Fibroblast of lung (primary cell): ENCODE measurements at places on chromosomes 6 and 20. TPM values are rescaled to one million over a fixed set of nuclear protein-coding genes. Genes with fewer than 3 reads are reported as not detected.

RIPPLY2 gene
- not detected in 2 replicates for polyA plus RNA-seq

ADTRP gene
- 0.23 and 1.1 TPM in 2 replicates for polyA plus RNA-seq

GLP1R gene
- polyA plus RNA-seq: not detected in 2 replicates

SULF2 gene
- 0.26 and 0.32 TPM in 2 replicates for polyA plus RNA-seq

DNA sequence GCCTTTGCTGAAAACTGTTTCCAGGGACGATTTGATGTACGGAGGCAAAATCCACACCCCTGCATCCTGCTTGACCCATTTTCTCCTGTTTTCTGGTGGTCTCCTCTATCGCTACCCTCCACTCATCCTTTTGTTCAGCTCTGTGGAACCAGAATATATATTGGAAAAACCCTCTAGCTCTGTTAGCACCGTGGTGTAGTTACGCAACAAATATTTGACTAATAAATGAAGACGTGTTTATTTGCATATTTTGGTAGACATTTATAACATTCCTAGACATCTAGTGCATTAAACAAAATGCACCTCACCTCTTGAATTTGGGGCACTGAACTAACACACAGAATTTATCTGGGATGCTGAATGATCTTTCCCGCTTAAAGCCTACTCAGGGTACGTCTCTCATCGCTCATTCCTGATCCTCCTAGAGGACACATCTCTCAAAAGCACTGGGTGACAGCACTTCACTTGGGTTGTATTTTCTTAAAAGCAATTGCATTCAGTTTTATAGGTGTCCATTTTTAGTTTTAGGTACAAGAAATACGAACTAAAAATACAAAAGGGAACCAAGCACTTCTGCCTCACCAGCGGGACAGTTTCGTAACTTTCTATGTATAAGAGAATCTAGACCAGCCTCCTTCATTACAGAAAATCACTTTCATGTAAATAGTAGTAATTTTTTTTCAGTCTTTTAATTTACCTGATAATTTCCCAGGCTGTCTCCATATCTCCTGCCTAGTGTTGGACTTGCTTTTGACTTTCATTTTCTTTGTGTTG is 59.2 kb downstream of the SNRNP48 start:
- no peaks in the 10 kb centered on the region for H3K27me3 ChIP-seq
- H3K36me3 ChIP-seq: no peaks in the 10 kb centered on the region
- no peak overlapping the region for H3K27ac ChIP-seq
- no peaks in the 10 kb centered on the region for H3K4me1 ChIP-seq
- no peak for DNase-seq

DNA sequence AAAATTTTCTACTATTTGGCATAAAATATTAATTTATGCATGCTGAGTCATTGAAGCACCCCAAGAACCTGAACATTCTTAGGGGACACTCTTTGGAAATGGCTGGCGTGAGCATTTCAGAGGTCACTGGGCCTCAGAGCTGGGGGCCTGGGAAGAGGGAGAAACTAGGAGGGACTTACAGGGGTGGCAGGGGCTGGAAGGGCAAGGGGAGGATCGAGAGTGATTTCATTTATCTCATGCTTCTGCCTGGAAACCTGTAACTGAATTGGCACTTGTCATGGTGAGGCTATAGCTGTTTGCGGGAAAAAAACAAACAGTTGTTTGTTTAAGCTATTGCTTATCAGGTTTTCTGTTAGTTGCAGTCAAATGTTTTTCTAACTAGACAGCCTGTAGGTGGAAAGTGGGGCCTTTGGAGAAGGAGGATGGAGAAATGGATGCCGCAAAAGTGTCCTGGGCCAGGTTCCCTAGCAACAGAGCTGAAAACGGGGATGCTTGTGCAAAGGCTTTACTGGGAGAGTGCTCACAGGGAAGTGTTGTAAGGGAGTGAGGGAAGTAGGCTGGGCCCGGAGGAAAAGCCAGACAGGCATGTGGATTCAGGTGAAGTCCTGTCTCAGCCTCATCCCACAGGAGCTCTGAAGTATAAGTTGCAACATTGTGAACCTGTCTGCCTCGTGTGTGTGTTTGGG is 36.4 kb upstream of the KAT14 start:
- H3K4me1 ChIP-seq: no peaks in the 10 kb centered on the region
- H3K36me3 ChIP-seq: no peaks in the 10 kb centered on the region
- H3K4me3 ChIP-seq: no peak overlapping the region
- no peaks in the 10 kb centered on the region for H3K27me3 ChIP-seq

GRCh38 chr6:164419099-164419498 is 890.3 kb downstream of the C6orf118 start:
- H3K4me1 ChIP-seq: no peaks in the 10 kb centered on the region
- H3K27me3 ChIP-seq: no peaks in the 10 kb centered on the region
- no peak overlapping the region for H3K27ac ChIP-seq
- H3K4me3 ChIP-seq: no peak overlapping the region
- no peak for DNase-seq

DNA sequence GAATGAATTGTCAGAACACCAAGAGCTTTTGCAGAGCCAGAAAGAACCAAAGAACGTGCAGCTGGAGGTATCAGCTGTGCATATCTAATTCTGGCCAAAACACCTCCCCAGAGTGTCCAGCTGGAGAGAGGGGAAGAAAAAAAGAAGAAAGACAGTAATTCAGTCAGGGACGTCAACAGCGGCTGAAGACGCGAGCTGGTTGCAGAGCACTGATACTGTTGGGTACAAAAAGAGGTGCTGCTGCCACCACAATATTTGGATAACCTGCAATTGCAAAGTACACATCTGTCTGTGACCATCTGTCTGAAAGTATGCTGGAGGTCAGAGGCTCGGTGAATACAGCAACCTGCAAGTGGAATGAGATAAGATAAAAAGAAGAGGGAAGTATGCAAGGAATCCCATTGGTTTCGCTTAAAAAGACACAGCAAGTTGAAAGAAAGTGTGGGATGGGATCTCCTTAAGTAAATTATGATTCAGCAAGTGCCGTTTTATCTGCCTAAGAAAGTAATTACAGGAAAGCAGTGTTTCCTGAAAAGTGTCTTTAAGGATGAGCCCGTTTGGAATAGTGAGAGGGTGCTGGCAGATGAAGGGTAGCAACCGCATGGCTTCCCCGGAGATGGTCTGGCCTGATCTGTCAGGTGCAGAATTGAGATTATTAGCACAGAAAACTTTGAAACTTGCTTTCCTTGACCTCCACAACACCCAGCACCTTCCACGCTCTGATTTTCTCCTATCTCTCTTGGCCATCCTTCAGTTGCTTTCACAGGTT is 189.9 kb upstream of the PRDM1 start:
- H3K36me3 ChIP-seq: no peaks in the 10 kb centered on the region
- no peak overlapping the region for H3K4me3 ChIP-seq
- H3K4me1 ChIP-seq: peaks cover 5% of the 10 kb centered on the region

- no peak overlapping the region for H3K27ac ChIP-seq
- no peaks in the 10 kb centered on the region for H3K36me3 ChIP-seq
Observed at GRCh38 chr6:16690608-16691142, 70.6 kb downstream of the ATXN1 start.

GRCh38 chr6:140773276-140773675 is 1359.4 kb upstream of the GJE1 start:
- no peak overlapping the region for H3K27ac ChIP-seq
- no peak overlapping the region for H3K4me3 ChIP-seq
- H3K27me3 ChIP-seq: no peaks in the 10 kb centered on the region
- H3K36me3 ChIP-seq: no peaks in the 10 kb centered on the region

DNA sequence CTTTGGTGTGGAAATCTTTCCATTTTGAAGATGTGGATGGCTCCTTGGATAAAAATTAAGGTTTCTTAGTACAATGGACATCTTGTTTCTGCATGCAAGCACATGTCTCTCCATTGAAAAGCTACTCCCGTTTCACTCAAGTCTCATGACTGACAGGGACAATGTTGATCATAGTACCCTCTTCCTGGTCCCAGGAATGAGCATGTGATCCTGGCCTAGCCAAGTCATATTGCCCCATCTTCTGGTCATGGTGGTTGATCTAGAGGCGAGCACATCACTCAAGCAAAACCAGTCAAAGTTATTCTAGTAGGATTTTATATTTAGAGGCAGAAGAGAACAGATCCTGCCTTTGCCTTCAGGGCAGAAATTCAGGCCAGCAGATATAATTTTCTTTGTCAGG is 12.2 kb upstream of the CBLN4 start:
- H3K4me1 ChIP-seq: no peaks in the 10 kb centered on the region
- H3K4me3 ChIP-seq: no peak overlapping the region
- H3K27me3 ChIP-seq: no peaks in the 10 kb centered on the region
- no peak overlapping the region for H3K27ac ChIP-seq
- DNase-seq: no peak

DNA sequence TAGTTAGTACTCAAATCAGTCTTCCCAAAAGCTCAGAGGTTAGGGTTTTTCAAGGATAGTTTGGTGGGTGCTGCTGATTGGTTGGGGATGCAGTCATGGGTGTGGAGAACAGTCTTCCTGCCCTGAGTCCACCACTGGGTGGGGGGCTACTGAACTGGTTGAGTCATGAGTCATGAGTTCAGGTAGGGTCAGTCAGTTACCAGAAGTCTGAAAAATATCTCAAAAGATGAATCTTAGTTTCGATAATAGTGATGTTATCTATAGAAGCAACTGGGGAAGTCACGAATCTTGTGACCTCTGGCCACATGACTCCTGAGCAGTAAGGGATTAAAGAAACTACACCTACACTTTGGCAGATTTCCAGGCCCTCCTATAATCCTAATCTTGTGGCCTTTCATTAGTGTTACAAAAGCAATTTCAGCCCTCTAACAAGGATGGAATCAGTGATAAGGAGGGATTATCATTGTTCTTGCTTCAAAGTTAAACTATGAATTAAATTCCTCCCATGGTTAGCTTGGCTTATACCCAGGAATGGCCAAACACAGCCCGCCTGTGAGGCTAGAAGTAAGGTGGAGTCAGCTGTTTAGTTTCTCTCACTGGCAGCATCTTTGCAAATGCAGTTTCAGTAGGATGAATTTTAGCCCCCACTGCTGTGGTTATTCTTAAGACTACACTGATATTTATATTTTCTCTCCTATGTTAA is 33.3 kb upstream of the NKAIN2 start:
- H3K27me3 ChIP-seq: no peaks in the 10 kb centered on the region
- no peak overlapping the region for H3K4me3 ChIP-seq
- DNase-seq: peak; percentile 27
- H3K36me3 ChIP-seq: no peaks in the 10 kb centered on the region

GRCh38 chr20:43914311-43915210 is at the start of gene TOX2:
TSS of gene TOX2 (plus strand) at chr20:43914852. CDS start at chr20:43914892, 40 bp downstream.
- peak within 1 kb of the TSS; percentile 87 for H3K4me3 ChIP-seq
- no peaks in the 10 kb centered on the region for H3K36me3 ChIP-seq

- H3K4me1 ChIP-seq: no peaks in the 10 kb centered on the region
- no peak for DNase-seq
- no peaks in the 10 kb centered on the region for H3K36me3 ChIP-seq
- H3K27me3 ChIP-seq: peaks cover 2% of the 10 kb centered on the region
Observed at GRCh38 chr6:21501815-21502214, 91.7 kb upstream of the SOX4 start.

DNA sequence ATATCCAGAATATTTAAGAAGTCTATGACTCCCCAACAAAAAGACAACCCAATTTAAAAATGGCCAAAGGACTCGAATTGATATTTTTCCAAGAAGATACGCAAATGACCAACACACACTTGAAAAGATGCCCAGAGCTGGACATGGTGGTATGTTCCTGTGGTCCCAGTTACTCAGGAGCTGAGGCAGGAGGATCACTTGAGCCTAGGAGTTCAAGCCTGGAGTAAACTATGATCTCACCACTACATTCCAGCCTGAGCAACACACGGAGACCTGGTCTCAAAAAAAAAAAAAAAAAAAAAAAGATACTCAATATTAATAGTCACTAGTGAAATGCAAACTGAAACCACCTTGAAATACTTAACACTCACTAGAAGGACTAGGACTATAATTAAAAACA is 12.2 kb upstream of the ARMC2 start:
- H3K27me3 ChIP-seq: no peaks in the 10 kb centered on the region
- no peaks in the 10 kb centered on the region for H3K4me1 ChIP-seq
- H3K36me3 ChIP-seq: no peaks in the 10 kb centered on the region
- H3K27ac ChIP-seq: no peak overlapping the region
- H3K4me3 ChIP-seq: no peak overlapping the region

GRCh38 chr6:152221806-152222628 is 414.5 kb downstream of the ESR1 start:
- H3K27me3 ChIP-seq: no peaks in the 10 kb centered on the region
- DNase-seq: peak; percentile 5

DNA sequence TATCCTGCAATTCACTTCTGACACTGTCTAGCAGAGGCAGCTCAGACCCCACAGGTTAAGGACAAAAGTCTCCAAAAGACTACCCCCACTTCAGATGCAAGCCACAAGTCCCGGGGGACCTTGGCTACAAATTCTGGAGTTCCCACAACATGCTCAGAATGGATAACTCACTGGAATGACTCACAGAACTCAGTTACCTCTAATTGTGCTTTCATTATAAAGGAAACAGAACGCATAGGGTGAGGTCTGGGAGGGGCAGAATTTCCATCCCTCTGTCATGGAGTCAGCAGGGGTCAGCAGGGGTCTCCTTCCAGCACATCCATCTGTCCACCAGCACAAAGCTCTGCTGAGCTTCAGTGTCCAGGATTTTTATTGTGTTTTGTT is 184.2 kb downstream of the CDH4 start:
- H3K4me3 ChIP-seq: no peak overlapping the region
- no peaks in the 10 kb centered on the region for H3K36me3 ChIP-seq
- H3K27ac ChIP-seq: peak overlapping the region; percentile 9

DNA sequence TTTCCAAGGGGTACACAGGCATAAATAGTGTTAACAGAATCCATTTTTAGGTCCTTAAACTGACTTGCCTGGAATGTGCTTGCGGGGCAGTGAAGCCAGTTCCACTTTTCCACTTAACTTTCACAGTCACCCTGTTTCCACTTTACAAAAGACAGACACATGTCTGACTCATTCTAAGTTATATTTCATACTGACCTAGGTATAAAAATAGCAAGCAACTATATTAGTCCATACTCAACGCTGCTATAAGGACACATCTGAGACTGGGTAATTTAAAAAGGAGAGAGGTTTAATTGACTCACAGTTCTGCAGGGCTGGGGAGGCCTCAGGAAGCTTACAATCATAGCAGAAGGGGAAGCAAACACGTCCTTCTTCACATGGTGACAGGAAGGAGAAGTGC is 88.2 kb downstream of the MTFR2 start:
- DNase-seq: no peak
- no peaks in the 10 kb centered on the region for H3K36me3 ChIP-seq
- H3K27ac ChIP-seq: no peak overlapping the region
- H3K4me1 ChIP-seq: no peaks in the 10 kb centered on the region
- no peak overlapping the region for H3K4me3 ChIP-seq

- no peaks in the 10 kb centered on the region for H3K36me3 ChIP-seq
- H3K4me3 ChIP-seq: no peak overlapping the region
- no peak overlapping the region for H3K27ac ChIP-seq
- H3K27me3 ChIP-seq: no peaks in the 10 kb centered on the region
Observed at GRCh38 chr6:43927532-43928210, 157.7 kb downstream of the VEGFA start.

DNA sequence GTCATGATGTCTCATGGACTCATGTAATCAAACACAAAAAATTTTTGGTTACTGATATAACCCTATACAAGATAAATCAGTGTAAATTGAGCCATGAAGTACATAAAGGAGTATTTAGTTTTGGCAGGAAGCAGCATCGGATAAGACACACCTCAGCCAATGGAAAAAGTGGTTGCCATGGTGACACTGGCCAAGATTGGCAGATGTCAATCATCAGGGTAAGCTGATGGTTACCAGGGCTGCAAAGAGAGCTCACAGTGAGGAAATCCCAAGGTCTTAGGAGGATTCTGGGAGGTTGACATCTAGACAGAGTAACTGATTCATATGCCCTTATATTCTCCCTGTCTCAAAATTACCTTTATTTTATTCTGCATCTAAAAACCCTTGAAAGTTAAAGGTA is 203.8 kb upstream of the PCSK2 start:
- no peak for DNase-seq
- H3K27me3 ChIP-seq: no peaks in the 10 kb centered on the region
- no peaks in the 10 kb centered on the region for H3K36me3 ChIP-seq
- no peak overlapping the region for H3K27ac ChIP-seq
- no peaks in the 10 kb centered on the region for H3K4me1 ChIP-seq
